ENCODE measurements at places on chromosomes 3 and 15.

DNA sequence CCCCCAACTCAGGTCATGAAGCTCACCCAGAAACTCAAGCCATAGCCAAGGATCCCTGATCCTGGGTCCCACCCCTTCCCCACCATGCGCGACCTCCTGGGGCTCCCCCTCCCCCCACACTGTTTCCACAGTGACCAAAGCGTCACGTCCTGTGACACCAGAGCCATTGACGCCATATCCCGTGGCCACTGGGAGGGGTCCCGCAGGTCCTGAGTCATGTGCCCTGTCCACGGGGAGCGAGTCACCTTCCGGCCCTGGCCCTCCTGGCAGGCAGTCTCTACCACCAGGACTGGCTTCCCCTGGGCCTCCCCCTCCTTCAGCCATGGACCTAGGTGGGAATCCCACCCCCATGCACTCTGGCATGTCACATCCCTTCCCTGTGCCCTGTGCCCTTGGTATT is 15.6 kb downstream of the SEMA3F start:
- no peak for DNase-seq

DNA sequence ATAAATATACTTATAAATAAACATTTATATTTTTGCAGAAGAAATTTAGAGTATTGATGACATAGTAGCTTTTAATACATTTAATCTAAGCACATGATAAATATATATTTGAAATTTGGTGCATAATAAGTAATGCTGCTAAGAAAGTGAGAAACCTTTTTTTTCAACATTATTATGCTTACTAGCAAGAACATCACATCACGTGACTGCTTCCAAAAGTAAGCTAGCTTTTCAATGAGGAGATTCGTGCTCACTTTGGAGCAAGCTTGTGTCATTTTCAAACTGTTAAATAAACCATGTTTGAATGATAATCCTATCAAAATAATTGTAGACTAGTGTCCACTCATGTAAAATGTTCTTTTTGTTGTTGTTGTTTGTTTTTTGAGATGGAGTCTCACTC is 109.0 kb upstream of the SLC4A7 start:
- DNase-seq = no peak

DNA sequence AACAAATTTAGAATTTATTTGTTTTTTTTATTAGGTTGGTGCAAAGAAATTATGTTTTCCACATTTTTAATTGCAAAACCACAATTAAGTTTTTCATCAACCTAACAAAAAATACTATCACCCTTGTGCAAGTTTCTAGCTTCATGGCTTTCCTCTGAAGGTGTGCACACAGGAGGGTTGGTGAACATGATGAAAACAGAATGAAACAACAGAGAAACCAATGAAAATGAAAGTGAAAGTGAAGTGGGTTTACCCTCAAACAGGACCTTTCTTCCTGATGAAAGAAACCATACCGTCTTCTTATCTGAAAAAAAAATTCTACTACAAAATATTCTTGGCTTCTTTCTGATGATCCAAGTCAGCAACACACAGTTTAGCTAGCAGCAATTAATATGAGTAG is 71.9 kb upstream of the FEZF2 start:
- DNase-seq = no peak

DNA sequence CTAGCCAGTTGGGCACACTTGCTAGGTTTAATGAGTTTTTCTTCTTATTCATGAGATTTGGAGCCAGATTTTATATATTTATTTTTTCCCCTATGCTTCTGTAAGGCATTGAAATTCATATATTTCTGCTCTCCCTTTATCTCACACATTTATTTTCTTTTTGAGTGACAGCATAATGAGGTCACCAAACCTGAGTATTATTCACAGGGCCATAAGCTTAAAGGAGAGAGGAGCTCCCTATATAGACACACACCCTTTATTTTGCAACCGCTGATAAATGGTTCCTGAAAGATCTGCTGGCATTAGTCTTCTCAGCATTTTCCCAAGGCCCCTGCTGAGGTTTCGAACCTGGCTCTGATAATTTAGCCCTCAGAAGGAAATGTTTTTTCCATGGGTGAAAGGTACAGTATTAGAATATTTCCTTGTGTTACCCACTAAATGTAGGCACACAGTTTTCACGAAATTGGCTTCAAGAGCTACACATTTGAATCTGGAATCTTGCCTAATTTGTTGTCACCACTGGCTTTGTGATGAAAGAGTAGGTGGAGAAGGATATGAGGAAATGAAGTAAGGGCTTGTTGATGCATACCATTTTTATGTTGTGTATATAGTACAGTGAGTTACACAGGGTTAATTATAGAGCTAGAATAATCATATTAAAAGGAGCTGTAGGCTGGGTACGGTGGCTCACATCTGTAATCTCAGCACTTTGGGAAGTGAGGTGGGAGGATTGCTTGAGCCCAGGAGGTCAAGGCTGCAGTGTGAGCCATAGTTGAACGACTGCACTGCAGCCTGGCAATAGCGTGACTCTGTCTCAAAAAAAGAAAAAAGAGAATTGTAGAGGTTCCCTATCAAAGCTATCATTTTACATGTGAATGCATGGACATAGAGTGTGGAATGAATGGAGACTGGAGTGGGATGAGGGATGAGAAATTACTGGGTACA is 6.5 kb downstream of the KLHL18 start:
- no peak for DNase-seq

DNA sequence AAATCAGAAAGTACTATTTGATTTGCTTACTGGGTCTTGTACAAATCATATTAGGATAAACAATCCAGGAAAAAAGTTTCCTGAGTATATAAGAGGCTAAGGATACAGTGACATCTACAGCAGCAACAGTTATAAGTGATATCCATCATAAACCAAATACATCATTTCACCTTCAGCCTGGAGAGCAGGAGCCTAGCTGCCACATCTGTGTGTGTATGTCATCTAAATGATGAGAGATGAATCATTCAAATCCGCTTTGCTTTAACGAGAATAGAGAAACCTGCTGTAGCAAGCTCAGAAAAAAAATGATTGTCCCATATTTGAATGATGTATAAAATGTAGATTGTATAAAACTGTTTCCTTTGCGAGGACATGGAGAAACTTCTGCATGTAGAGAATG is 841.4 kb downstream of the SI start:
- DNase-seq = no peak

GRCh38 chr3:6504834-6505233 is 356.1 kb upstream of the GRM7 start:
- DNase-seq = no peak

- no peak for DNase-seq
These were observed 74.0 kb upstream of the TERB2 start for GRCh38 chr15:44882499-44882968.

DNA sequence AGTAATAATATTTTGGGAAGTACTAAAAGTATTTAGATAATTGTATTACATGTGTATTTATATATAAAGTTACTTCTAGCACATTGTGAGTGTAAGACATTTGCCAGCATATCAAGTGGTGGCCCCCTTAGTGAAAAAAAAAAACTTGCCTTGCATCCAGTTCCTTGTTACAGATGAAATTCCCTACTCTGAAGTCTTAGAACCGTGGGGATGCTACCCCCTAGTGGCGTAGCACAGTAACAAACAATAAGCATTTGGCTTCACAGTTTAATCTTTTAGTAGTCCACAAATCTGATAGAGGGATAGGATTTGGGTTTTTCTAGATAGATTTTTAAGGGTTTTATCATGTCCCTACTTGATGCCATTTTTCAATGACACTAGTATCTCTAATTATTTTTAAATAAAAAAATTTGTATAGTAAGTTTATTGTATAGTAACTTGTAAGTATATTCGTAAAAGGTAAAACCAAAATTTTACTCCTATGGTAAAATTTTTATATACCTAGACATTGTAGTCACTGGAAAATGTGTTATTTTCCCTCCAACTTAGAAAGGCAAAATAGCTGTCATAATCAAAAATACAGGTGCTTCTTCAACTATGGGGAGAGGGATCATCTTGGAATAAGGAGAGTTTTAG is 14.3 kb downstream of the SMC4 start:
- DNase-seq = peak; percentile 27

GRCh38 chr3:167684388-167684993 is 30.7 kb upstream of the WDR49 start:
- peak; percentile 5 for DNase-seq

DNA sequence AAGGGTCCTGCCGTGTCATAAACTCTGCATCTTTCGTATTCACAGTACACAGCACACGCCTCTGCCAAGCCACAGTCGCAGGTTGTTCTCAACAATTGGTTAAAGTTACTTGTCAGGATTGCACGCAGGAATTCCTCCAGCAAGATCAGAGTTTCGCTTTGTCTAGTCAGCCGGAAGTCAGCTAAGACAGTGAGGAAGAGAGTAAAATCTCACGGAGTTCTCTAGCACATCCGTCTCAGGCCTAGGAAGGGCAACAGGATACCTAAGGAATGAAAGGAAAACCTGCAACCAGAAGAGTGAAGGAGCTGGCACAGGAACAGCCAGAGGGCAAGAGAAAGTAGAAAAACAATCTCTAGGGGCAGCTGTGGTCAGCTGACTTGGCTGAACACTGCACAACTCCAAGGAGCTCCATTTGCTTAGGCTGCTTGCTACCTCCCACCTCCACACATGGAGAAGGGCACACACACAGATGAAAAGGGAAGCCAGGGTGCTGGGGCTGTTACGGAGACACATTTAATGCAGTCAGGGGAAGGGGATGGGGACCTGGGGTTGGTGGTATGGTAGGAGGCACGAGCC is 23.7 kb downstream of the RORA start:
- no peak for DNase-seq

Data from activated CD8-positive, alpha-beta memory T cell treated with anti-CD3 and anti-CD28 coated beads for 1 hour (primary cell).